ENCODE measurements at places on chromosomes 1 and 21. TPM values are rescaled to one million over a fixed set of nuclear protein-coding genes. Genes with fewer than 3 reads are reported as not detected.

The BTBD8 gene
- 151 TPM for total RNA-seq

The TDRD10 gene
- total RNA-seq: 3.3 TPM

The POU3F1 gene
- 1.5 TPM for total RNA-seq

The F13B gene
- not detected for total RNA-seq

The RBP7 gene
- total RNA-seq: 2.6 TPM

The SPRR2B gene
- total RNA-seq: not detected

The KCNK2 gene
- 3.5 TPM for total RNA-seq

The IRF6 gene
- 7.8 TPM for total RNA-seq

The GSTM1 gene
- not detected for total RNA-seq

The PRR9 gene
- not detected for total RNA-seq

The LCE1E gene
- total RNA-seq: not detected

The LAMC1 gene
- total RNA-seq: 207 TPM

The TACSTD2 gene
- 22.6 TPM for total RNA-seq

The CLEC20A gene
- not detected for total RNA-seq

The DAB1 gene
- total RNA-seq: 17.9 TPM

The GLIS1 gene
- total RNA-seq: 0.71 TPM

The HCRTR1 gene
- total RNA-seq: not detected

The ACTN2 gene
- total RNA-seq: 43.1 TPM

The CR1L gene
- total RNA-seq: not detected

The FHAD1 gene
- 3.3 TPM for total RNA-seq

The NPHS2 gene
- not detected for total RNA-seq

The CASQ2 gene
- total RNA-seq: 65.9 TPM

The ATP1A4 gene
- 0.60 TPM for total RNA-seq

The KIF2C gene
- total RNA-seq: 6.5 TPM

The CELA2B gene
- not detected for total RNA-seq

The TMCO2 gene
- total RNA-seq: not detected

The CACNA1E gene
- total RNA-seq: 6.3 TPM

The SPRR1B gene
- total RNA-seq: not detected
